ENCODE measurements at places on chromosomes 11 and 22.

- no peak for DNase-seq
These were observed 189.0 kb downstream of the DDX10 start for GRCh38 chr11:108853864-108854263.

DNA sequence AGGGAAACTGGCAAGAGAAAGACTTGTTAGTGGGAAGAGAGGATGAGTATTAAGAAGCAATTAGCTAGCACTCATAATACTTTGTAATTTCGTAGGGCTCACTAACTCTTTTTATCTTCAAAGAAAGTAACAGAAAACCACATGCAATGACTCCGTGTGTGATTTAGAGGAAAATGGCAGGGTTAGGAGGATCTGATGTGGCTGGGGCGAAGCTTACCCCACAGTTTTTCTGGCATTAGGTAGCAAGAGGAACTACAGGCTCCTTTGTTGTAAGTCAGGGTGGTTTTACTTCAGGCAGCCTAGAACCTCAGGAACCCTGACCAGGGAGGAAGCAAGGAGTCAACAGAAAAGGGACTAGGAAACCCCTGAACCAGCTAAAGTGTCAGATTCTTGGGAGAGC is 89.7 kb downstream of the SPON1 start:
- no peak for DNase-seq

GRCh38 chr22:28978158-28978557 is 83.5 kb downstream of the C22orf31 start:
- DNase-seq, result no peak

GRCh38 chr11:103619480-103619879 is 417.0 kb upstream of the DDI1 start:
- no peak for DNase-seq

GRCh38 chr22:30400159-30400558 is 3.3 kb downstream of the SEC14L2 start:
- DNase-seq, result no peak

- DNase-seq, result no peak
These were observed 134.9 kb upstream of the HSD17B12 start for GRCh38 chr11:43545610-43546009.

- no peak for DNase-seq
These were observed 30.0 kb upstream of the MMP7 start for GRCh38 chr11:102560555-102561011.

DNA sequence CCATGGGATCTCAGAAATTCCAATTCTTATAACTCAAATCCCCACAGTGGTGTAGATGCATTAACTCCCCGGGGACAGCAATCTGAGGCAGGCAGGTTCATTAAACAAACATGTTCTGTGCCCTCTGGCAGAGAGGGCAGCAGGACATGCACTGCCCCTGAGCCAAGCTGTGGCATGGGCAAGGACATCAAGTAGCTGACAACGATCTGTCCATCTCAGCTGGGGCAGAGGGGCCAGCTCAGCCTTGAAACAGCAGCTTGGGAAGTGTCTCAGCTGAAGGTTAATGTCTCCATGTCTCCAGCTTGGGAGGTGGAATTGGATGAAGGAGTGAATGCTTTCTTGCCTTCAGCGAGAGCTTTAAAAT is 13.6 kb downstream of the TMEM25 start:
- DNase-seq, result no peak

DNA sequence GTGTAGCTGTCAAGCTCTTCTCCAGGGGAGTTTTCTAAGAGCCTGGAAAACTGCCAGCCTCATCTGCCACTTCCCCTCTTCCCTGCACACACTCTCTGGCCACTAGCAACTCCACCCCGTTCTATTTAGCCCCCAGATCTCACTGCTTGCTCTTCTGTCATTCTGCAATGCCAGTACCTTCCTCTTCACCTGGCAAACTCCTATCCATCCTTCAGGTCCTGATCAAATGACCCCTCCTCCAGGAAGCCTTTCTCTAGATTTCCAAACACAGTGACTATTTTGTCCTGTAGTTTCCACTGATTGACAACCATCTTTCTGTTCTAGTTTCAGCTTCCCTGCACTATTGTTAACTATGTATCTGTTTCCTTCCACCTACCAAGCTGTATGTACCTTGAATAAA is 437.7 kb downstream of the SOX6 start:
- no peak for DNase-seq

DNA sequence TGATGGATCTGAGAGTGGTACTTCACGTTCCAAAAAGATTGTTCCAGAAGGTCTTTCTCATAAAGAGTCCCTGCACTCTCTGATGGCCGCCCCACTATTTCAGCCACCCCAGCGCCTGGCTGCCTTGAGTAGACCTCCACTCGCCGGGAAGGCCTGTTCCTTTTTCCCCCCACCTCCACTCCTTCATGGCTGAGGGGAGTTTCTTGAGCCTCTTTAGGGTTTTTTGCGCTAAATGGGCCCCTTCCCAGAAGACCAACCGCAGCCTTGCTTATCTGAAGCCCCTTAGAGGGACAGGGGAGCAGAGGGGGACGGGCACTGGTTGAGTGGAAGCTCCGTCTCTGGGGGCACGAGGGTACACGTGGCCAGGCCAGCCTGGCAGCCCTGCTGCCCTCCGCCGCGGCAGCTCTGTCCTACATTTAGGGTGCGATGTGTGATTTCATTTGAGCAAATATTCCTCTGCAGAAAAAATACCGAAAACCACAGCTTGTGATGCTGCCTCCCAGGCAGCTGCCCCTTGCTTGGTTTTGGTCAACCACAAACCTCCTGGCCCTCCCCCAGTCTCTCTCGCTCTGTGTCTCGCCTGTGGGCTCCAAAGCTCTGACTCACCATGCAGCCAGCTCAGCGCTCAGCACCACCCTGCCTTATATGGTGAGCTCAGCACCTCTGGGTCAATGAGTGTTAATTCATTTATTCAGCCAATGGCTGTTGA is 88.7 kb downstream of the TP53I11 start:
- no peak for DNase-seq

GRCh38 chr11:57798905-57799559 is 37.4 kb downstream of the CTNND1 start:
- no peak for DNase-seq

DNA sequence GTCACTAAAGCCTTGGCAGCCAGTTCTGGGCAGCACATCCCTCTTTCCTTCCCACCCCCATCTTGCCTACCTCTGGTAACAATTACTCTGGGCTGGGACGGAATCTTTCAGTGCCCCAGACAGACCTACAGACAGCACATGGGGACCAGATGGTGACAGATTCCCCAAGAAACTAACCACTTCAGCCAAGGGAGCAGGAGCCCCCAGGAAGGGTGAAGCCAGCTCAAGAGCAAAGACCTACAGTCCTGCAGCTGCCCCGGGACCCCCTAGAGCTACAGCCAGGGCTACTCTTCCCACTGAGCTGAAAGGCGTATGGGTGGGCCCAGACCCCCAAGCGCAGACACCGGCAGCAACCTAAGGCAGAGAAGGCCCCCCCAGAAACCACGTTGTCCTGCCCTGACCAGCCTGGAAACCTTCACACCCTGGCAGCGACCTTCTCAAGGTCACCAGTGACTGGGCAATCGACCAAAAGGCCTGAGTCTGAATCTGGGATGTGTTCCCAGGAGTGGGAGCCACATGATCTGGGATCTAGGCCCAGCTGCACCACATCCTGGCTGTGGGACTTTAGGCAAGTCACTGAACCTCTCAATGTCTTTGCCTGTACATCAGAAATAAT is 65.8 kb downstream of the LRRC32 start:
- DNase-seq, result no peak

GRCh38 chr11:102436976-102437375 is 15.6 kb downstream of the TMEM123 start:
- no peak for DNase-seq

DNA sequence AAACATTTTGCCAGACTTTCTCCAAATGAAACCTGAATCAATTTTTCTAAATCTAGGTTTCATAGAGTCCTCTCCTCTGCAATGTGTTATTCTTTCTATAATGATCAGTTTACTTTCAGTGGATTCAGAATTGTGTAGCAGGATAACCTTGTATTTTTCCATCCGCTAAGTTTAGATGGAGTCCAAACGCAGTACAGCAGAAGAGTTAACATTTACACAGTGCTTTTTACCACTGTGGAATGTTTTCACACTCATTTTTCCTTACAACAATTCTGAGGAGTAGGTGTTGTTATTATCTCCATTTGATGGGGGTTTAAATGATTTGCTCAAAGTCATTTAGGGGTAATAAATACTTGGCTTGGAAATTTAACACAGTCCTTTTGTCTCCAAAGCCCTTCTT is 9.6 kb downstream of the RAG1 start:
- DNase-seq, result no peak

- DNase-seq, result no peak
These were observed 20.4 kb downstream of the ALKBH8 start for GRCh38 chr11:107545101-107545514.

GRCh38 chr11:111448831-111449557 is 63.2 kb downstream of the BTG4 start:
- DNase-seq, result no peak

DNA sequence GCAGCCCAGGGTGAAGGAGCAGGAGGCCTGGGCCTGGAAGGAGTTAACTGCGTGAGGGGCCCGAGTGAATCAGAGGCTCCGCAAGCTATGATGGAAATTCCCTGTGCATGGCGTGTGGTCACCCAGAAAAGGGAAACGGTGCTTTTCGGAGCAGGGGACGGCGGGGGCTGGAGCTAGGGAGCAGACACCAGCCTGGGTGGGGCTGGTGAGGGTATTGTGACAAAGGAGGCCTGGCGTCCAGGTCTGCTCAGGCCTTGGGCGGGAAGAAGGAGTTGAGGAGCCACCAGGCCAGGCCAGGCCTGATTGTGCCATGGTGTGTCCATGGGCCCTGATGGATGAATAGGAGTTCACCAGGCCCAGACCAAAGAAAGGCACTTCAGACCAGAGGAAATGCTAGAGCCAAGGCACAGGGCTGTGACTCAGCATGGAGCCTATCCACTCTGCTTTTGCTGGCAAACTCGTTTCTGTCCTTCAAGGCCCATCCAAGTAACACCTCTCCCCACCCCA is 12.8 kb upstream of the SPI1 start:
- no peak for DNase-seq

DNA sequence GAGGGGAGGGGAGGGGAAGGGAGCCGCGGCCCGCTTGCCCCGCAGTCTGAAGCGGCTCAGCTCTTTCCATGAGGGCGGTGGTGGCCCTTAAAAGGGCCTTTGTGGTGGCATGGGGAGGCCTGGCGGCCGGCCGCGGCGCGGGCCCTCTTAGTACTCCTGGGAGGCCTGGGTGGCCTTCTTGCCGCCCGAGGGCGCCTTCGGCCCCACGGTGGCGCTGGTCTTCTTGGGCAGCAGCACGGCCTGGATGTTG is 6.9 kb downstream of the DPAGT1 start:
- no peak for DNase-seq

DNA sequence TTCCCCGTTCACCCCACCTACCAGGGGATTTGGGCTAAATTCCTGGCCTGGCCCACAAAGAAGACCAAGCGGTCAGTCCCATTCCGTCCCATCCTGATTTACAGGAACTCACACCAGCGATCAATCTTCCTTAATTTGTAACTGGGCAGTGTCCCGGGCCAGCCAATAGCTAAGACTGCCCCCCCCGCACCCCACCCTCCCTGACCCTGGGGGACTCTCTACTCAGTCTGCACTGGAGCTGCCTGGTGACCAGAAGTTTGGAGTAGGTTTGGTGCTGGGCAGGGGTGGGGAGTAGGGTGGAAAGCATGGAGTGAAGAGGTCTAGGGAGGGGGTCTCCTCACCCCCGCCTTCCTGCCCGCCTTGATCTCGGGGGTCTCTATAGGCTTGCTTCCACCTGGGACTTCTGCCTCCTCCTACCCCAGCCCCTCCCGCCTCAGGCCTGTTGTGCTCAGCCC is at the start of gene SERPING1:
TSS of gene SERPING1 (plus strand) at position 225 of the 455 bp plus-strand sequence. CDS start 586 bp downstream, outside the sequence.
- DNase-seq, result no peak

GRCh38 chr11:70869054-70869453 is 383.3 kb downstream of the SHANK2 start:
- DNase-seq, result no peak

- no peak for DNase-seq
These were observed 152.9 kb downstream of the SNX19 start for GRCh38 chr11:130763087-130763980.

- no peak for DNase-seq
These were observed 18.6 kb downstream of the PICALM start for GRCh38 chr11:86050196-86050709.

GRCh38 chr11:118186346-118187107 is 10.1 kb upstream of the SCN2B start:
- DNase-seq, result no peak

GRCh38 chr11:117734601-117735024 is 62.4 kb downstream of the DSCAML1 start:
- no peak for DNase-seq

GRCh38 chr11:20493340-20493739 is 105.8 kb downstream of the PRMT3 start:
- DNase-seq, result no peak

- no peak for DNase-seq
These were observed 44.7 kb upstream of the WEE1 start for GRCh38 chr11:9528573-9529333.

GRCh38 chr11:8099291-8099899 is 18.4 kb downstream of the TUB start:
- DNase-seq, result no peak

GRCh38 chr11:95003716-95004115 is 21.3 kb upstream of the KDM4E start:
- DNase-seq, result no peak

DNA sequence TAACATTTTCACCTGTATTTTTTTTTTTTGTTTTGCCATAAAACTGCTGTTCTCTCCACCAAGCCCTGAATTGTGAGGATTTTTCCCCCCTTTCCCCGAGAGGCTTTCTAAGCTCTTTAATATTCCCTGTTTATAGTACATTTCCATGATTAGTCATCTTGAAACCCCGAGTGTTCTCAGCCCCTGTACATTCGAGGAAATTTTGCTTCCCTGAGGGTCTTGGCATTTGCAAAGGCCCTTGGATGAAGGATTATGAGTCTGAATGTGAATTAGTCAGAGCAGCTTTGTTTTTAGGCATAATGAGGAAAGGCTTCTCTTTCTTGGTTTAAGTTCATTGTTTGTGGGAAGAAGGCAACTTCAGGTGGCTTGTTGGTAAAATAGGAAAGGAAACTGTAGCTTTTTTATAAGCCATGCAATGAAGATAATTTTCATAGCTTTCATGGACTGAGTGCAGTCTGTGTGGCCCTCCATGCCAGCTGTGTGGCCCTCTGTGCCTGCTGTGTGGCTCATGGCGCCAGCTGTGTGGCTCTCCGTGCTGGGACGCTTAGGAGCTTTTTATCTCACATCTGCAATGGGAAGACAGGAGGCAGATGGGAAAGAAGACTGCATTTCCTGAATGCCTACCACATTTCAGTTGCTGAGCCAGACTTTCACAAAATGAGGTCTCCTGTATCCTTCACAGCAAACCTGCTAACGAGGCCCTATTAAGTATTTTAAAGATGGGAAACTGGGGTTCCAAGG is 129.0 kb downstream of the TEAD1 start:
- no peak for DNase-seq

DNA sequence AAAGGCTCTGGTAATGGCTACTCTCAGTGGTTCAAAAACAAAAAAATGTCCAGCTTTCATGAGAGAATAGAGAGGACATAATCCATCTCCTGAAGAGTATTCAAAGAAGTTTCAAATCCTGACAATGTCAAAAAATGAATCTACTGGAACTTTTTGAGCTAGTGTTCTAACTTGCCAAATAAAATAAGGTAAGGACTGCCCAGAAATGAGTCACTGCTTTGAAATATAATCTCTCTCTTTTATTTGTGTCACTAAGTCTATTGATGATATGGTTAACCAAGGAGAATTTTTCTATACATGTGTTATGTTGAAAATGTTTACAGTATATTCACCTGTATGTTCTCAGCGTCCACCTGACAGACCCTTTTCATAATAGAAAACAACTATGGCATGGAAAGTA is 3.4 kb downstream of the GUCY1A2 start:
- DNase-seq, result no peak

GRCh38 chr11:124745835-124746620 is 6.0 kb downstream of the VSIG2 start:
- DNase-seq, result no peak

- no peak for DNase-seq
These were observed 160.0 kb downstream of the ST3GAL4 start for GRCh38 chr11:126515501-126515900.

Measured in cerebellar nuclear complex (tissue), 1 donor.